NCI-H1417 (cell line): ENCODE measurements at places on chromosomes 2 and 18.
A peak's percentile ranks its signal among the peaks of the same experiment; 100 is the strongest.

DNA sequence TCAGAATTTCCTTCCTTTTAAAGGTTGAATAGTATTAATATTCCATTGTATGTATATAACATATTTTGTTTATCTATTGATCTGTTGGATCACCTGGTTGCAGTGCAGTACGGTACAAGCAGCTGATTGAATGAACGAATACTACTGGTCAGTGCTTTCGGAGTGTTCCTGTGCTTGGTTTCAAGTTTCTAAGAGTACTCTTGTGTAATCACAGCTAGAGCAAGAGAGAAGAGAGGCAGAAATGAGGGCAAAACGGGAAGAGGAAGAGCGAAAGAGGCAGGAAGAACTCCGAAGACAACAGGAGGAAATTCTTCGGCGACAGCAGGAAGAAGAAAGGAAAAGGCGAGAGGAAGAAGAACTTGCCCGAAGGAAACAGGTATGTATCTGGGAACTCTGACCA, 40.3 kb upstream of the KCNJ13 start:
- DNase-seq, result no peak

DNA sequence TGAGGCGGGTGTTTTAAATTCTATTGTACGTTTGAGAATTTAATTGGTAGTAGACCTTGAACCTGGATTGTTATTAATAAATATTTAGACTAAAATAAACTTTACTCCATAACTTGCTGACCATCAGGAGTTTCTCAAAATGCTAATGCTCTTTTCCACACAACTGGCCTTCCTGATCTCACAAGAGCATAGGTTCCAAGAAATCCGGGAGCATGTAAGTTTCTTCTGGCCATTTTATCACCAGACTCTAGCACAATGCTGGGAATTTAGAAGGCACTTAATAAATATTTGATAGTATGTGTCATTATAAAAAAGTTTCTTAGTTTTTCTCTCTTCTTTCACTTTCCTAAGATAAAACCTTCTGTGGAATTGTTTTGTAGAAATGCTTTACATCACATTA, 2047.1 kb downstream of the SUCLG1 start:
- DNase-seq, result no peak

DNA sequence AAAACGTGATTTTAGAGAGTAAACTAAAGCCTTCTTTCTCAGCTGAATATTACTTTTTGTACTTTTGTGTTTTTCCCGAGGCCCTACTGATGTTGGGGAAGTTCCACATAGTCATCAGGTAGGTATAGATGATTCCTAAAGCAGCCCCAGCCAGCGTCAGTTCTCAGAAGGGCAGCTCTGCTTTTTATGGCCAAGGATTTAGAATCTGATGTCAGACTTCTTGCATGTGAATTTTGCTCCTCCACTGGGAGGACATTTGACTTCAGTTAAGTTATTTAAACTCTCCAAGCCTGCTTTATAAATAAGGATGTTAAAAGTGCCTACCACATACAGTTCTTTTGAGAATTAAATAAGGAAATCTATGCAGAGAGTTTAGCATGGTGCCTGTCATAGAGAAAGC, 130.8 kb downstream of the NCKAP5 start:
- DNase-seq, result no peak

- no peak for DNase-seq
Measured at GRCh38 chr2:72028351-72028995, 119.2 kb downstream of the CYP26B1 start.

- peak; percentile 34 for DNase-seq
Measured at GRCh38 chr2:33583194-33583938, 15.7 kb downstream of the FAM98A start.

GRCh38 chr18:58051765-58052460, 7.9 kb downstream of the NEDD4L start:
- DNase-seq, result no peak

DNA sequence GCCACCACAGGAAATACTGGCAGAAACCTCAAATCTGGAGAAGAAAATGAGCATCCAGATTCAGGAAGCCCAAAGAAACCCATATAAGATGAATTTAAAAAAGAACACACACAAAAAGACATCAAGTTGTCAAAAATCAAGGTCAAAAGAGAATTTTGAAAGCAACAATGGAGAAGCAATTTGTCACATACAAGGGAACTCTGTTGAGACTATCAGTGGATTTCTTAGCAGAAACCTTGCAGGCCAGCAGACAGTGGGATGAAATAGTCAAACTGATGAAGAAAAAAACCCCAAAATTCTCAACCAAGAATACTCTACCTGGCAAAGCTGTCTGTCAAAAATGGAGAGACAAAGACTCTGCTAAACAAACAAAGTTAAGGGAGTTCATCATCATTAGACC, 272.6 kb downstream of the ADCYAP1 start:
- no peak for DNase-seq

GRCh38 chr2:144350151-144350802, 169.6 kb downstream of the ZEB2 start:
- no peak for DNase-seq

- DNase-seq, result no peak
Measured at GRCh38 chr2:233865838-233866237, 2.3 kb downstream of the MSL3B start.

DNA sequence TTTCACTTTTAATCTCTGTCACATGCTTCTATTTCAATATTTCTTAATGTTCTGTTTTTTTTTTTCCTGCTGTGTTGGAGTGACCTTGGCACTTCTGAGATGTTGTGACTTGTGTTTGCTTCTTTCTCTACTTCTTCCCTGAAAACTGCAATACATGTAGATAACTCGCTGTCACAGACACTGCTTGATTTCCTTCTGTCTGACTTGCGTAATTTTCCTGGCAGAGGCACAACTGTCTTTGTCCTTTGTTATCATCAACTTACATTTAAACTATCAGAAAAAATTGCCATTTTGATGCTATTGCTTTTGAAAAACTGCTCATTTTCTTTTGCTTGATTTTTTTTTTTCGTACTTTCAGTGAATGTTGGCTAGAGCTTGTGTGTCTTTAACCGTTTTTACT, 69.0 kb downstream of the BABAM2 start:
- DNase-seq, result no peak

DNA sequence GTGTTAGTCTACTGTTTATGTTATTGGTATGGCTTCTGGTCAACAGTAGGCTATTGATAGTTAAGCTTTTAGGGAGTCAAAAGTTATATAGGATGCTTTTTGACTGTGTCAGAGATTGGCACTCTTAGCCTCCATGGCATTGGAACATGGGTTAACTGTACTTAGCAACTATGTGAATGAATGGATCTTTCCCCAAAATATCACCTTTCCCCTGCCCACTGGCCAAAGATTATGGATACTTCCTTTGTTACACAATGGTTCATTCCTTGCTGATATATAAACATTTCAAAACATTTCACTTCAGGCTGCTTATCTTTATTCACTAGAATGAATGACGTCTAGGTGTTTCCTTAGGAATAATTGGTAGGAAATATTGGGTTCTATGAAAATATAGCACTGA, 62.1 kb upstream of the DOCK10 start:
- no peak for DNase-seq

- DNase-seq, result no peak
Measured at GRCh38 chr2:177359836-177360595, 32.6 kb upstream of the AGPS start.

DNA sequence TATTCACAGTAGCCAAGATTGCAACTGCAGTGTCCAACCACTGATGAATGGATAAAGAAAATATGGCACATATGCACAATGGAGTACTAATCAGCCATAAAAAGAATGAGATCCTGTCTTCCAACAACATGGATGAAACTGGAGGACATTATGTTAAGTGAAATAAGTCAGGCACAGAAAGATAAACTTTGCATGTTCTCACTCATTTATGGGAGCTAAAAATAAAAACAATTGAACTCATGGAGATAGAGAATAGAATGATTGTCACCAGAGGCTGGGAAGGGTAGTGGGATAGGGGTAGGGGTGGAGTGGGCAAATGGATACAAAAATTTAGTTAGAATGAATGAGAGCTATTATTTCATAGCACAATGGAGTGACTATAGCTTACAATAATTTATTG, 305.5 kb upstream of the ETAA1 start:
- DNase-seq, result no peak

DNA sequence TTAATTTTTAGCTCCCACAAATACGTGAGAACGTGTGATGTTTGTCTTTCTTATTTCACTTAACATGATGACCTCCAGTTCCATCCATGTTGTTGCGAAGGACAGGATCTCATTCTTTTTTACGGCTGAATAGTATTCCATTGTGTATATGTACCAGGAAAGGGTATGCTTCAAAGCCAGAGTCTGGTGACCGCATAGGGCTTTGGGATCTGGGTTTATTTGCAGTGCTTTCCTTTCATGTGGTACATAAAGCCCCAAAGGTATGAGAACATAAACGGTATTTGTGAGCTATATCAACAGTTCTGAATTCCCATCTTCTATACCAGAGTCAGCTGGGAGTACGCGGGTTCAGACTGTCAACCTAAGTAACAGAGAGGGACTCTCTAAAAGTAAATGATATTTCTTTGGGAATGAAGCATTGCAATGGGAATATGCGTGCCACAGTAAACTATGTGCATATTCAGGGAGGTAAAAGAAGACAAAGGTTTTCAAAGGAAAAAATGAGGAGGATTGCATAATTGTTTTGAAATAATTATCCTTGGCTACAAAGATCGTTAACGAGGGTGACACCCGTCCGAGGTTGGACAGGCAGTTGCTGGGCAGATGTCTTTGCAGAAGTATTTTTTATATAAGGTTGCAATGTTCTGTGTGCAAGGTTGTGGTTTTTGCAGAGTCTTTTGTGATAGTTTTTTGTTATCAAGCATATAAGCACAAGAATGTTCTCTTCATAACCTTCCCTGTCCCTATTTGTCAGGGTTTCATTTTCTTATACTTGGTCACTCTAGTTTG, 24.4 kb downstream of the CRYGD start:
- no peak for DNase-seq

DNA sequence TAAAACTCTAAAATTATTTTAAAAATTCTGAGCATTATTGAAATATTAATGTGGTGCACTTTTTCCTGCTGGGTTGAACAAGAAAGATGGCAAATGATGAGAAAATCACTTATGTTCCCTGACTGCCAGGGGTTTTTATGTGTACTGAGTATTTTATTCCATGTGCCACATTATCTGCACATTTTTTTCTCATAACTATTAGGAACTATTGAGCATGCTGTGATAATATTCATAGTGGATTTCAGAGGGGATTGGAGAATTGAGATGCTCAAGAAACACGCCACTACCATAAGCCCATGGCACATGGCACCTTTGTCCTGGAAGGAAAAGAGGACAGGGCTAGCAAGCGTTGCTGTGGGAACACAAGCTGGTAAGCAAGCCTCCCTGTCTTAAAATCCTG, 478.5 kb upstream of the GYPC start:
- DNase-seq, result no peak

- DNase-seq, result peak; percentile 13
Measured at GRCh38 chr2:46379213-46380037, 82.2 kb downstream of the EPAS1 start.

GRCh38 chr2:150610670-150611279, 123.3 kb upstream of the RND3 start:
- peak; percentile 31 for DNase-seq

GRCh38 chr2:154697418-154698252, 860 bp upstream of the KCNJ3 start:
- DNase-seq, result no peak

DNA sequence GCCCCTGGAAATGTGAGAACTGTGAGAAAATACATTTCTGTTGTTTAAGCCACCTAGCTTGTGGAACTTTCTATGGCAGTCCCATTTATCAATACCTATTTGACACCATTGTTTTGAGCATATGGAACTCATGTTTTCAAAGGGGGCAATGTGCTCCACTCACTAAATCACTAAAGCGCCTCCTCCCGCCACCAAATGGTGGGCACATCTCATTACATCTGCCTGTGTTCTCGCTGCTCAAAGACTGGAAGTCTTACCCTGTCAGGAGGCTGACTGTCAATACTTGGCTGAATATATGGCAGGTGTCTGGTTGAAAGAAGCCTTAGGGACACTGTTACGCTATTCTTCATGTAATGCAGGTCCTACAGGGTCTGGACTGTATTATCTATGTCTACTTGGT, 767.7 kb downstream of the TSN start:
- DNase-seq, result no peak

GRCh38 chr18:2894131-2894840, 47.5 kb downstream of the EMILIN2 start:
- no peak for DNase-seq

- no peak for DNase-seq
Measured at GRCh38 chr18:2914185-2914880, 67.5 kb downstream of the EMILIN2 start.

DNA sequence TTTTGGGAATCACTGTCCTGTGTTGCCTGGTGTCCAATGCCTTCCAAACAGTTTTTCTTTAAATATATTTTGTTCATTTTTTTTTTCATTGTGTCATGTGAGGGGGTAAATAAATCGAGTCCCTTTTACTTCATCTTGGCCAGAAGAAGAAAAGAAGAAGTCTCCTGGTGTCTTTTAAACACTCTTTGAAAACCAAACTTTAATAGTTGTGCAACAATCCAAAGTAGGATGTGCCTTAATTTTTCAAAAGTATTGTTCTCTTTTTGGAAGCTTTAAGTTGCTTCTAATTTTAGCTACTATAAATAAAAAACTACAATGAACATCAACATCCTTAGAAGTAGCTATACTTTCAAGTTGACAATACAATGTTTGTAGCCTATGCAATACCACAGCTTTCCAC, 154.9 kb downstream of the ATAD2B start:
- no peak for DNase-seq

GRCh38 chr2:100124761-100125160, 17.6 kb downstream of the AFF3 start:
- DNase-seq, result no peak

- no peak for DNase-seq
Measured at GRCh38 chr18:58578321-58578720, 50.6 kb downstream of the ALPK2 start.

DNA sequence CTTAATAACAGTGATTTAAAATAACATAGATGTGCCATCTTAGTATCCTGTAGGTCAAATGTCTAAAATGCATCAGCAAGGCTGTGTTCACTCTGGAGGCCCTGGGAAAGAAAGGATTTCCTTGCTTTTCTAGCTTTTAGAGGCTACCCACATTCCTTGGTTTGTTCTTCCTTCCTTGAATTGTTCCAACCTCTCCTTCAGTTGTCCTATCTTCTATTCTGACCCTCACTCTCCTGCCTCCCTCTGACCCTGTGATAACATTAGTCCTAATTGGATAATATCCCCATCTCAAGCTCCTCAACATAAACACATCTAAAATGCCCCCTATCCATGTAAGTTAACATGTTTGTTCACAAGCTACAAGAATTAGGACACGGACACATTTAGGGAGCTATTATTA, 733.5 kb downstream of the SOCS6 start:
- DNase-seq, result no peak

GRCh38 chr2:179613299-179613651, 248.1 kb downstream of the ZNF385B start:
- no peak for DNase-seq

GRCh38 chr2:236536727-236537398, 32.8 kb upstream of the ACKR3 start:
- no peak for DNase-seq

GRCh38 chr18:68738564-68738963, 23.7 kb upstream of the TMX3 start:
- DNase-seq, result no peak

- DNase-seq, result no peak
Measured at GRCh38 chr2:101802329-101802728, 104.8 kb downstream of the MAP4K4 start.

GRCh38 chr2:192072261-192072660, 122.5 kb downstream of the TMEFF2 start:
- no peak for DNase-seq

- peak; percentile 72 for DNase-seq
Measured at GRCh38 chr18:8608795-8609658, at the start of gene RAB12. Gene RAB12, plus strand, starts transcription at chr18:8609437. Its CDS starts 3 bp downstream, at chr18:8609440.
